HFFc6 (cell line): ENCODE measurements at places on chromosomes 3 and 15. TPM values are rescaled to one million over a fixed set of nuclear protein-coding genes. Genes with fewer than 3 reads are reported as not detected.
A peak's percentile ranks its signal among the peaks of the same experiment; 100 is the strongest.

GRCh38 chr3:174986685-174987084 is 127.6 kb downstream of the NAALADL2 start:
- DNase-seq = peak; percentile 37

Gene PAK6
- not detected in 3 replicates for total RNA-seq

DNA sequence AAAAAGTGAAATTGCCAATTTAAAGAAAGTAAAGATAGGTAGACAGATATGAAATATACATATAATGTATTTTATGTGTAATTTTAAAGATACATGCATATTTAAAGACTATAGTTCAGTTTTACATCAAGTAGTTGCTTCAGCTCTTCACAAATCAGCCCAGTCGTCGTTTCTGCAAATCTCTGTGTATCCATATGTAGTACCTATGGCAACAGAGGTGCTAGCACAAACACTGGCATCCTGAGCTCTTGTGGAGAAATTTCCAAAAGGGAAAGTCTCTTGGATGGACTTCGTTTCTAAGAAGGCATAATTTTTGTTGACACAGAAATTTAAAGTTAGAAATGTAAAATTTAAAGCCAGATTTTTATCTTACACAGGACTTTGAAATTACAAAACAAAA is 1284.7 kb downstream of the ROBO1 start:
- DNase-seq = no peak

GRCh38 chr3:194312743-194313281 is 38.3 kb downstream of the CPN2 start:
- DNase-seq = no peak

Gene KCTD6
- 6.5 to 9.6 TPM (median 7.0 TPM) in 3 replicates for total RNA-seq

GRCh38 chr3:126381966-126382365 is 12.7 kb upstream of the CFAP100 start:
- no peak for DNase-seq

DNA sequence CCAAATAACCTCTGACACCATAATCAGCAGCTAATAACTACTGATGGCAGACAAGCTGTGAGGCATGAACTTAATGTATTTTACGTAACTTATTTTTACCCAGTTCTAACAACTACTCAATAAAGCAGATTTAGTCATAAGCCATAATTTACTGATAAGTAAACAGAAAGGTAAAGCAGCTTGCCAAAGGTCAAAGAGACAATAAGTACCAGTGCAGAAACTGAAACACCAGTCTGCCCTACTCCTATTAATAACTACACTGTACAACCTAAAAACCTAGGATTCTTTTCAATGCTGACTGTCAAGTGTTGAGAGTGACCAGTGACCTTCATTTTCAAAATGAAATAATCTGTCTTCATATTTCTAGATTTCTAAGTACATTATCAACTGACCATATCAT is 152.2 kb downstream of the NR2E3 start:
- no peak for DNase-seq

Gene IL17RB
- not detected in 3 replicates for total RNA-seq

DNA sequence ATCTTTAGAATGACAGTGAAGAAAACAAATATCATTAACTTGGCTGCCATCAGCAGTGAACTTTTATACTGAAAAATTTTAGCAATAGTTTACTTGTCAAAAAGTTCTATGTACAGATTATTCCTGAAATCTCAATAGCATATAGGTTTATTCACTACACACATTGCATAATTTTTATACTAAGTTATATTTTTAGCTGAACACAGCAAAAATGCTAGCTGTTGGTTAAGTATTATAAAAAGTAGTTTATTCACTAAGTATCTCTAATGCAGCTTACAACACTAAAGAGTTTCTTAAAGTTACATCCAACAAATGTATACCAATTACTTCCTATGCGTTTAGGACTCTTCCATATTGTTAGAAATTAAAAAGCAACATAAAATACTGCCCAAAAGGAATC is 131.9 kb downstream of the SCAPER start:
- DNase-seq = no peak

Gene LINGO1
- 0.09 TPM in 1 of 3 replicates, not detected in the others for total RNA-seq

GRCh38 chr15:85950101-85950500 is 129.6 kb upstream of the AGBL1 start:
- no peak for DNase-seq

Gene DNAH12
- total RNA-seq = 0.03 and 0.06 TPM in 2 replicates

Gene ABHD14A
- 10.4 to 12.5 TPM (median 10.5 TPM) in 3 replicates for total RNA-seq

DNA sequence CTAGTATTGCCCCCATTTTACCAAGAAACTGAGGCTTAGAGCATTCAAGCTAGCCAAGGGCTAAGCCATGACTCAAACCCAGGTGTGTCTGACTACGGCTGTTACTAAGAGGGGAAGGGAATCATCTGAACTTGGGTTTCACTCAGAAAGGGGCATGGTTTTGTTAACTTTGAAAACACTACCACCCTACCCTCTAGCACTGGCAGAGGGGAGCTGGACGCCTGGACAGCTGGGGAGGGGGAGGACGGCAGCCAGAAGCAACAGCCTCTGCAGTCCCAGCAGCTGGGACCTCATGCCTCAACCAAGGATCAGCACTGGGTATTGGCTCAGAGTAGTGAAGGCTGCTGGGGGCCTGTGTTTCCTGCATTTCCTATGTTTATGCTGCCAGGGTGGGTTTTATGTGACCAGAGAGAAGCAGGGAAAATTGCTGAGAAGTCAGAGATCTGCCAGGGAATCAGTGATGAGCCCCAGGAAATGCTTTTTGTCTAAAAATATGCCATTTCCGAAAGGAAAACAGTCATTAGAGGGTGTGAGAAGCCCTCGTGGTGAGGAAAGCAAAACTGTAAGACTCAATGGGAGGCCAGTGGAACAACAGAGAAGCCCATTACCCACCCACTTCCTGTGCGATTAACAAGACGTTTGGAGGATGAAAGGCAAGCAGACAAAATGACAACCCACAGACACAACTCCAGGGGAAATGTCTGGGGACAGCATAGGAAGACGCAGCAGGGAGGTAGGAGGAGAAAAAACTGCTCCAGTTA is 41.2 kb downstream of the LIPC start:
- DNase-seq = no peak

- no peak for DNase-seq
Observed at GRCh38 chr3:126019683-126020082, 50.7 kb downstream of the ROPN1B start.

DNA sequence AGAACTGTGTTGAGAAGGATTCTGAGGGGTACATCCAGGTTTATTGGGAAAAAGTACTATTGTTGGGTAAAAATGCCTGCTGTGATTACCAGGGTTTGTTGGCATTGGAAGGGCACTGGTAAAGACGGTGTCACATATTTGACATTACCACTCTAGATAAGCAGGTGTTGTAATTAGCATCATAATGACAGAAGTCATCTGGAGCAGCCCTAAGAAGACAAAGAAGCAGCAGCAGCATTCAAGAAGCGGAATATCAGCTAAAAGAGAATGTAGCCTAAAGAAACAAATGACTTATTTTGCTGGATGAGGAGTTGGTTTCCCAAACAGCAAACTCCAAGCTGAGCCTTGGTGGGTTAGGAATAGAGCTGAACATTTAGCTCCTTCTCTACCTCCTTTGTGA is 30.5 kb upstream of the ZFAND6 start:
- no peak for DNase-seq

GRCh38 chr3:131806736-131807135 is 228.1 kb downstream of the CPNE4 start:
- DNase-seq = no peak

Gene GREM1
- total RNA-seq = 2,213 to 3,607 TPM (median 2,727 TPM) in 3 replicates

- peak; percentile 50 for DNase-seq
Observed at GRCh38 chr3:73213896-73214295, 152.4 kb downstream of the EBLN2 start.

GRCh38 chr3:15460891-15461531 is 33.6 kb downstream of the EAF1 start:
- no peak for DNase-seq

- DNase-seq = no peak
Observed at GRCh38 chr15:41554915-41555314, 4.1 kb upstream of the TYRO3 start.

DNA sequence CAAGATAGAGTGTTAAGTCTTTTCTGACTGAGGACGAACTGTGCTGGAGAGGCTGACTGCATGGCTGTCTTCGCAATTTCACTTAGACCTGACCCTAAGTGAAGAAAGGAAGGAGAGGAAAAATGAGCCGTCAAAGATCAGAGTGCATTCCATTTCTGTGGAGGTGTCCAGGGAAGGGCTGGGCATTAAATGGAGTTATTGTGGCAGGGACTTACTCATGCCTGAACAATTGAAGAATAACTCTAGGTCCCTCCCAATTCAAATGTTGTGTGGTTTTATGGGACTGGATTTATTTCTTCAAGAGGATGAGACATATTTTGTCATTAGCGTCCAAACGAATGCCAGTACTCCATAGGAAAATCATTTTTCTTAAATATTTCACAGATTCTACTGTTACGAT is 187.3 kb upstream of the CFAP20DC start:
- no peak for DNase-seq

- peak; percentile 95 for DNase-seq
Observed at GRCh38 chr3:151434151-151434890, 26.5 kb downstream of the IGSF10 start.

DNA sequence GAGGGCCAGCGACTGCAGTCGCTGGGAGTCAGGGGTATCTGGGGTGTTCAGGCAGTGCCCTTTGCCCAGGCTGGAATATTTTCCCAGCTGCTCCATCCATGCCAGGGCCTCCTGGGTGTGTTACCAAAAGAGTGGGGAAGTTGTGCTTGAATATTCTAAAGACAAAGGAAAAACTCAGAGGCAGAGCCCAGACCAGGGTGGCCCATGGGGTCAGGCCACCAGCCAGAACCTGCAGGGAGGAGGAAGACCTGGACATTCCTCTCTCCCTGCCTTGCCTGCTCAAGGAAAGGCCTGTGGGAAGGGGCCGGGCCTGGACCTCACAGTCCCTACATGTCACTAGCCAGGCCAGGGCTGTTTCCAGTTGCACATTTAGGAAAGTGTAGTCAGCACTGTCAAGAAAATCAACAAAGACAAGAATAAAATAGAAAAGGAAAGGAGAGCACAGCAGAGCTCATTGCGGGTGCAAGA is 16.0 kb upstream of the KLF15 start:
- no peak for DNase-seq

Gene GPR156
- 0.26 and 0.29 TPM in 2 replicates for total RNA-seq
